GOT3 (cell line): ENCODE measurements at places on chromosomes 5 and 9.

- no peak for DNase-seq
These were observed 37.1 kb downstream of the CPLANE1 start for GRCh38 chr5:37212096-37212495.

- DNase-seq: no peak
These were observed 98.7 kb downstream of the RAPGEF6 start for GRCh38 chr5:131536211-131536826.

GRCh38 chr5:96794757-96795156 lies 13.0 kb downstream of the ERAP1 start:
- no peak for DNase-seq

DNA sequence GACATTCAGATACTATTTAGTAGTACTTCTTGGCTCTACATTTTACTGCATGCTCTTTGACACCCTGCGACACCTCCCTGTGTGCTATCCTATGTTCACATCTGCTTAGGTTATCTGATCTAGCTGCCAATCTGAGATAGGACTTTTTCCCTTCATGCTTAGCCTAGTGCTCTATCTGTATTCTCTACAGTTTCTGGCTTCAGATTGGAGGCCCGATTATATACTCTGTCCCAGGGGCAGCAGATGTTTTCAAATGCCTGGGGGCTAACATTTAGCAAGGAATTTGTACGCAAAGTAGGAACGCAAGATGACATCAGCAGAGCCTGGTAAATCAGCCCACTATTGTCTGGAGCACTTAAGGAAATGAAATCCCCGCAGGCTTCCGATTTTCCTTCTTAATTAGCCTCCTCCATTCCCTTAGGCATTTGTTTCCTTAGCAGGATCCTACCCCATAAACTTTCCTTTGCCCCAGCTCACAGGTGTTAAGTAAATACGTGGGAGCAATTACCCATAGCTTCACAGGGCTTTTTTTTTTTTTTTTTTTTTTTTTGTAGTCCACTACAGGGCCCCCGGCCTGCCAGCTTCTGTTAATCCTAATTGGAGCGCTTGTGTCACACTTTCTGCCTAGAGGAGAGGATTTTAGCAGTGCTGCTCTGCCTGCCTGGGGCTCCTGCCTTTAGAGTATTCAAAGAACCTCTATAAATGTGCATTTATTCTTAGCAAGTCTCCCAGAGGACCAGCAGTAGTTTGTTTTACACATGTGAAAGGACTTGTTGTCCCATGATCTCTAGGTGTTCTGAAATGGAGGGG lies 61.1 kb upstream of the LPAR1 start:
- no peak for DNase-seq

DNA sequence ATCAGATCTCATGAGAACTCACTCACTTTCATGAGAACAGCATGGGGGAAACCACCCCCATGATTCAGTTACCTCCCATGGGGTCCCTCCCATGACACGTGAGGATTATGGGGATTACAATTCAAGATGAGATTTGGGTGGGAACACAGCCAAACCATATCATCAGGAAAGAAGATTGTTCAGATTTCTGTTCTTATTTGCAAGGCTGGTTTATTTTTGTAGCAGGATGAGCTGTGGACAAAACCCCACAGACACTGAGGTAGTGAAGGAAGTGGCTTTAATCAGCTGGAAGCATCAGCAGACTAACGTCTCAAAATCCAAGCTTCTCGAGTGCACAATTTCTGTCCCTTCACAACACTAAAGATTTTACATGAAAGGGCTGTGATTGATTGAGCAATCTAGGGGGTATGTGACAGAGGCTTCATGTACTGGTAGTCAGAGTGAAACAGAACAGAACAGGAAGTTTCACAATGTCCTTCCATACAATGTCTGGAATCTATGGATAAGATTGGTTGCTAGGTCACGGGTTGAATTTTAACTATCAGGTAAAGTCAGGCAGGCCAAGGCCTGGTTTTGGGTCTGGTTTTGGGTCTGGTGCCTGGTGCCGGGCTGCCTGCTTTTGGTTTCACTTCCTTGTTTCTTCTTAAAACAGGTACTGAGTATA lies 91.3 kb upstream of the ZNF366 start:
- DNase-seq: no peak

DNA sequence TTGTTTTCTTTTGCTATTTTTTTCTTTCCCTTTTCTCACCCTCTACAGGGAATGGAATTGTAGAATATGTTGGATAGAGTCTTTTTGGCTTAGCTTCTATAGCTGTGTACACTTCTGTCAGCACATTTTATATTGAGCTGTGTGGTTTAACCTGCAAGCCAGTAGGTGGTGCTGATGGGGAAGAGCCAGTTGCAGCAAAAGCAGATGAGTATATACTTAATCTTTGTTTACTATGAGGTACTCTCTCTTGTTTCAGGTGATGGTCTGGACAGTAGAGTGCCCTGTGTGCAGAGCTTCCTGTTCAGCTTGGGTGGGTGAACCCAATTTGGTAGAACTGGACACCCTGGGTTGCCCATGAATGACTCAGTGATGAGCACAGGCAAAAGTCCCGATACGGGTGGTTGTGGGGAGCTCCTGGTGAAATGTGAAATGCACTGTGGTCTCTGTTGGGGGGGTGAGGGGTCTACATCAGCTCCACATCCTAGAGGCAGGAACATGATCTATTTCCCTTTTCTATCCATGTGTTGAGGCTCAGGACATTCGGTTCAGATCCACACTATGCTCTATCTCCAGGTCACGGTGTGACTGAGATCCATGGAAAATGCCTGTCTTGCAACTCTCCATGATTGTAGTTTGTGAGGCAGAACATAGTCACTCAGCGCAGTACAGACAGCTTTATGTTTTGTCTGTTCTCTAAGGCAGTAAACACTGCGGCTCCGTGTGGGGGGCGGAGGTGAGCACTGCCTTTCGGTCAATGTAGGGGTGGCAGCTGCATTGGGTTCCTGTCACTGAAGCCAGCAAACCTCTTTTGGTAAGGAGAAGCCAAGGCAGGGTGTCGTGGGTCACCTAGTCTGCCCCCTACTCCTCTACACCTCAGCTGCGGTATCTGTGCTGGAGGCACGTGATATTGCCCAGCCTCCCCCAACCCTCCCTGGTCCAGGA lies 353.2 kb downstream of the PRR16 start:
- DNase-seq: no peak

GRCh38 chr5:16551628-16552027 lies 65.2 kb downstream of the RETREG1 start:
- DNase-seq: no peak

DNA sequence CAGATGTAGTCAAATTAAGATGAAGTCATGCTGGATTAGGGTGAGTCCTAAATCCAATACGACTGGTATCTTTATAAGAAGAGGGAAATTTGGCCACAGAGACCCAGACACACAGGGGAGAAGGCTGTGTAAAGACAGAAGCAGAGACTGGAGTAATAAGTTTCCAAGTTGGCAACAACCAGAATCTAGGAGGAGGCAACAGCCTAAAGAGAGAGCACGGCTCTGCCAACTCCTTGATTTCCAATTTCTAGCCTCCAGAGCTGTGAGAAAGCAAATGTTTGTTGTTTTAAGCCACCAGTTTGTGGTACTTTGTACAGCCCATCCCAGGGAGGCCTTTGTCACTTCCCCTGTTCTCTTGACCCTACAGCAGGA lies 74.4 kb downstream of the ATG10 start:
- no peak for DNase-seq

GRCh38 chr5:97525780-97526179 lies 342.7 kb upstream of the RIOK2 start:
- DNase-seq: no peak

DNA sequence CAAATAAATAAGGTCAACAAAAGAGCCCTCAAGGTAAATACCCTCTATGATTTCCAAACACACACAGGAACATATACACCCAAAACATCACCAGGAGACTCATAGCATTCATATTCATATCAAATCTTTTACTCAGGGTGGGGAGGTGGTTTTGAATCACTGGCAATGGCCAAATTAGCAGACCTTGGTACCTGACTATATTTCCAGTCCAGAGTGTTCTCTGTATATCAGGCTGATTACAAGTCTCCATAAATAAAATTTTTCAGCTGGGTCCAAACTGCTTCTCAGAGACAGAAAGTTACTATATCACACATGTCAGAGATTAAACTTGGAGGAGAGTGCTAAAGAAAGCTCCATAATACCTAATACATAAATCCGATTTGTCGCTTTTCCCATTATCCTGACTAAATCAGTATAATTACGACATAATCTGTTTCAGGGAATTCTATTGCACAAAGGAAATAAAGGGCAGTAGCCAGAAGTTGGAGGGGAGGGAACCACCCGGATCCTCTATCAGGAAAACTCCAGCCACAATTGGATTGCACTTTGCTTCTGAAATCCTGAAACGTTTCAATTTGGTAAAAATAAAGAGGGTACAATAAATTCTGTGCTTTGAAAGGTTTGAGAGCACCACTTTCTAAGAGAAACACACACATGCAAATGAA lies 7.0 kb upstream of the GOLGA1 start:
- DNase-seq: no peak

DNA sequence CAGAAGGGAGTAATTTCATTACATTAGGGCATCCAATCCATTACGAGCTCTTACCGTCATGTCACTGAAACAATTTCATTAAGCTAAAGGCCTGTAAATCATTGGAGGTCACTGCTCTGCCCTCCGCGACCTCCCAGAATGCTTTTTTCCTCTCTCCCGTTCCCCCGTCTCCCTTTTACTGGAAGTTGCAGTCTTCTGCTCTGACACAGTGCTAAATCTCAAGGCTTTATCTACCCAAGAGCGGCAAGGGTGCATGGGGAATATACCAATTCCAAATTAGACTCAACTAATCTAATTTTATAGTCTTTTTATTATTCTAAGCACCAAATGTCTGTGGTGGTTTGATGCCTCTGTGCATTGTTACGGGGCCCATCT lies 265.7 kb upstream of the PANK3 start:
- DNase-seq: no peak

GRCh38 chr5:102532123-102532522 lies 33.3 kb upstream of the SLCO6A1 start:
- DNase-seq: no peak

- DNase-seq: no peak
These were observed at the start of gene OR13J1 for GRCh38 chr9:35870351-35870923. TSS of gene OR13J1 (minus strand) at chr9:35870401. CDS start at chr9:35870401, 0 bp downstream.

GRCh38 chr5:91302958-91303357 lies 80.2 kb downstream of the ARRDC3 start:
- no peak for DNase-seq

DNA sequence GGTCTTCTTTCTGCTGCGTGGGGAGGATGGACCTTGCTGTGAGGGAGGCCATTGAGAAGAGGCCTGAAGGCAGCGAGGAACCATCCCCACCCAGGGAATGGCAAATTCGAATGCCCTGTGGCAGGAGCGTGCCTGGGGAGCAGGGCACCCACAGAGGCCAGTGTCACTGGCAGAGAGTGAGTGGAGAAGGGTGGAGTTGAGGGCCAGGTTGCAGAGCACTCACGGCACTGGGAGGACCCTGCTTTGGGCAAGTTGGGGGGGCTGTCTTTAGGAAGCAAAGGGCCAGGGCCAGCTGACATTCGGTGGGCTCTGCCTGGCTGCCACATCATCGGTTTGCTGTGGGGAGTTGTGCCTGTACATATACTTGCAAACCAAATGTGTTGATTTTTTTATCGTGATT lies 47.2 kb downstream of the SYK start:
- no peak for DNase-seq
